CD4-positive, alpha-beta T cell treated with Interleukin-1 beta for 1 hour (primary cell): ENCODE measurements at places on chromosomes 4 and X.

GRCh38 chrX:46180258-46180687 lies 364.9 kb downstream of the ZNF674 start:
- DNase-seq, result no peak

DNA sequence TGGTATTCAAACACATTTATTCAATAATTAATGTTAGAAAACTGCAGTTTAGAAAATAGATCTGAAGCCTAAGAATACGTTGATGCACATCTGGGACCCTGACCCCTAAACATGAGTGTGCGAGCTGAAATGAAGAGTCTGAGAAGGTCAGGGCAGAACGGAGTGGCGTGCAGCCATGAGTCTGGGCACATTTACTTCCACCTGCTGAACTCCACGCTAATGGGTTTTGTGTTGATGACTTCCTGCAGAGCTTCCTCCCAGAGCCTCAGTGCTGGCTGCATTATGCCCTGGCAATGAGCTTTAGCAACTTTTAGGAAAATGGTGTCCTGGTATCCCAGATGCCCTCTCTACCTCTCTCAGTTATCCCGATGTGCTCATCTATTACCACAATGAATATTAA lies 53.1 kb downstream of the FAM114A1 start:
- no peak for DNase-seq

DNA sequence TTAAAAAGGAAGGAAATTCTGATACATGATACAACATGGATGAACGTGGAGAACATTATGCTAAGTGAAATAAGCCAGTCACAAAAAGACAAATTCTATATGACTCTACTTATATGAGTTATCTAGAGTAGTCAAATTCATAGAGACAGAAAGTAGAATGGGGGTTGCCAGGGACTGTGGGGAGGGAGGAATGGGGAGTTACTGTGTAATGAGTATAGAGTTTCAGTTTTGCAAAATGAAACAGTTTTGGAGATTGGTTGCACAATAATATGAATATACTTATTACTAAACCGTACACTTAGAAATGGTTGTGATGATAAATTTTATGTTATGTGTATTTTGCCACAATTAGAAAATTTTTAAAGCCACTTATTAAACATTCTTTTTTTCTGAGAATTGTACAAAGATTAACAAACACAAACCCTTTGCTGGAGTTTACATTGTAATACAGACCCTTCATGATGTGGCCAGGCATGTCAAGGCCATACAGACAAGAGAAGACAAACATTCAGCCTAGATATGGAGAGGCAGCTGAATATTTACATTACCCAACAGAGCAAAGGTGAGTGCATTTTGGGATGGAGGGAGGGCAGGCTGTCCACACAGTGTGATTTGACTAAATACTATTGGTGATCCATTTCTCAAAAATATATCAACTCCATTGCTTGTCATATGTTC lies 21.2 kb upstream of the GPC3 start:
- DNase-seq, result no peak

- DNase-seq, result no peak
These were observed 159.0 kb downstream of the DCLK2 start for GRCh38 chr4:150237110-150237872.

DNA sequence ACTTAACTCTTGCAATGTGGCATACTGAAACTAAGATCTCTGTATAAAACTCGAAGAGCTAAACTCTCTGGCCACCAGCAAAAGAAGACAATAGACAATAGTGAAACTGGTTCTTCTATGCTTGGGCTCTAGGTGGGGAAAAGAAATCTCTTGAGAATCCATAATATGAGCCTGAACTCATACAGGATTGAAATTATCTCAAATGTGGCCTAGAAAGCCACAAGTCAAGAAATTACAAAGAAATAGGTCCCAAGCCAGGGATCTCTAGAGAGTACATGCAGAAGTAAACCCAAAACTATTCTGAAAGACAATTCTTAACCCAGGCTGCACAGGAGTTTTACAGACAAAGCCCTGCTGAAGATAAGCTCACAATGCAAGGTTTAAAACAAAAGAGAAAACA lies 127.4 kb downstream of the ANAPC10 start:
- DNase-seq, result no peak

DNA sequence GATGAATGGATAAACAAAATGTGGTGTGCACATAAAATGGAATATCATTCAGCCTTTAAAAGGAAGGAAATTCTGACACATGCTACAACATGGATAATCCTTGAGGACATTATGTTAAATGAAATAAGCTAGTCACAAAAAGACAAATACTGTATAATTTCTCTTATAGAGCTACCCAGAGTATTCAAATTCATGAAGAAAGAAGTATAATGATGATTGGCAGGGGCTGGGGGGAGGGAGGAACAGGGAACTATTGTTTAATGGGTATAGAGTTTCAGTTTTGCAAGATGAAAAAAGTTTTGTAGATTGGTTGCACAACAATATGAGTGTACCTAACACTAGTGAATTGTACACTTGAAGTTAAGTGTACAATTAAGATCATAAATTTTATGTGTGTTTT lies 153.9 kb upstream of the STK26 start:
- DNase-seq, result no peak

DNA sequence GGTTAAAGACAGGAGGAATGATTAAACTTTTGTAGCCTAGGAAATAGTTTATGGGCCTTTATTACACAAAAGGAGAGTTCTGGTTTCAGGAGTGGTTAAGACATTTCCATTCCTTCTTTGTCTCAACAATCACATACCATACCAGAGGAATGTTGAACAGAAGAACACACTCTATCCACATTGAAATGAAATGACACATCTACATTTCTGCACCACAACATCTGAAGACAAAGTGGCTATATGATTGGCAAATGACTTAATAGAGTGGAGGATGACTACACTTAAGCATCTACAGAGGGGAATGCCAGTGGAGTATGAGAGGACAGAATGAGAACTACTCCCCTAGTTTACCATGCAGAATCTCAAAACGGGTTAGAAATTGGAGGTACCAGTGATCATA lies 8.0 kb downstream of the CYP2U1 start:
- no peak for DNase-seq

DNA sequence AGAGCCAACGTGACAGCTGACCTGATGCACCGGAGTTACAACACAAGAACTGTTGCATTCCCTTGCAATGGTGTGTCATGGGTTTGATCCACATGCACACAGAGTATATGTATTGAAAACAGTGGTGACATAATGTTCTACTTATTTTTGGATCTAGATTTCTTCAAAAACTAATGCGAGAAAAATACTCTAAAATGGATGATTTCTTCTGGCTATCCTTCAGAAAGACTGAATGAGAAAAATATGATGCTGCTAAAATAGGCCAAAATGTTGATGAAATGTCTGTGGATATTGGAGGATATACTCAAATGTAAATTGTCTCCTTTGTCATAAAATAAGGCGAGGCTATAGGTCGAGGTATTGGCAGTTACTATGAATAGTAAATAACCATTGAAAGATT lies 30.4 kb downstream of the LIMCH1 start:
- DNase-seq, result no peak
